Common myeloid progenitor, CD34-positive (primary cell): ENCODE measurements at places on chromosomes 1 and 21.
A peak's percentile ranks its signal among the peaks of the same experiment; 100 is the strongest.

- DNase-seq, result no peak
These were observed 60.7 kb downstream of the SH3GLB1 start for GRCh38 chr1:86765073-86765472.

DNA sequence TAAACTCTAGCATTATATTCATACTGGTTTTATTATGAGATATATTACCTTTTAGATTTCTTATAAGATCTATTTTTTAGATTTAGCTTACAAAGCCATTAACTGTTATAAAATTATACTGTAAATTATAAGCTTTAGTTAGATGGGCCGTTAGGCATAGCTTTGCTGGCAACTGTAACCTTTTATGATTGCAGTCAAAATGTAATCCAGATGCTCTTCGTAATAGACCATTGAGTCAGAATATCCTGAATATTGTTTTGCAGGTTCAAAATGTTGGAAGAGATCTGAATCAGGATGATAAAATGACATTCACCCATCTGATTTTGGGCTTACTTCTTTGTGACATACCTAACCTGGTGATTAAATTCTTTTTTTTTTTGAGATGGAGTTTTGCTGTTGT, 20.9 kb downstream of the ITSN1 start:
- no peak for DNase-seq

- no peak for DNase-seq
These were observed 12.0 kb downstream of the TSHB start for GRCh38 chr1:115041654-115042053.

DNA sequence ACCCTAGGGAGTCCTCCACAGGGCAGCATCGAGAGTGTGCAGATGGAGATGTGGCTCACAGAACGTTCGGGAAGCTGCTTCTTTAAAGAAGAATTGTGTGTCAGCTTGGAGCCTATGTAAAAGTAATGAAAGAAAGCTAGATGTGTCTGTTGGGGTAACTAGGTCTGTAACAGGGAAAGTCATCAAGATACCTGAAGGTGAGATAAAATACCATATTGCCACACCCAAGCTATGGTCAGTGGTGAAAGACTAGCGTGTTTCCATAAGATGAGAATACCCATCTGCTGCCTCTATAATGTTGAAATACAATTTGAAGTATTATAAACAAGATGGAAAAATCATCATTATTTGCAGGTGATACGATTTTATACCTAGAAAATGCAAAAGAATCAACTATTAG, 17.5 kb downstream of the RCAN1 start:
- no peak for DNase-seq

DNA sequence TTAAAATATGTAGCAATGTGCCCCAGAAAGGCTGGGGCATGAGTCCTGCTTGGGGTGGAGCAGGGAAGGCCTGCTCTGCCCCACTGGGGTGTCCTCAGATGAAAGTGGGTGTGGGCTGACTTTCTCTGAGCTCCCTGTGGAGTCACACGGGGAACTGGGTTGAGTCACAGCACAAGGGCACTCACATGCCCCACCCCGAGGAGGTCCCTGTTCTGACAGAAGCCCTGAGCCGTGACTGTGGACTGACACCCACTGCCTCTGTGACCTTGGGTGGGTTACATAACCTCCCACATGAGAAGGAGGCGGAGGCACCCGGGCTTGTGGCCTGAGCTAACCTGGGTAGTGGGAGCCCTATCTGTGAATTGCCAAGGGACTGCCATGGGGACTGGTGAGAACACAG, 52.5 kb upstream of the TINAGL1 start:
- no peak for DNase-seq

DNA sequence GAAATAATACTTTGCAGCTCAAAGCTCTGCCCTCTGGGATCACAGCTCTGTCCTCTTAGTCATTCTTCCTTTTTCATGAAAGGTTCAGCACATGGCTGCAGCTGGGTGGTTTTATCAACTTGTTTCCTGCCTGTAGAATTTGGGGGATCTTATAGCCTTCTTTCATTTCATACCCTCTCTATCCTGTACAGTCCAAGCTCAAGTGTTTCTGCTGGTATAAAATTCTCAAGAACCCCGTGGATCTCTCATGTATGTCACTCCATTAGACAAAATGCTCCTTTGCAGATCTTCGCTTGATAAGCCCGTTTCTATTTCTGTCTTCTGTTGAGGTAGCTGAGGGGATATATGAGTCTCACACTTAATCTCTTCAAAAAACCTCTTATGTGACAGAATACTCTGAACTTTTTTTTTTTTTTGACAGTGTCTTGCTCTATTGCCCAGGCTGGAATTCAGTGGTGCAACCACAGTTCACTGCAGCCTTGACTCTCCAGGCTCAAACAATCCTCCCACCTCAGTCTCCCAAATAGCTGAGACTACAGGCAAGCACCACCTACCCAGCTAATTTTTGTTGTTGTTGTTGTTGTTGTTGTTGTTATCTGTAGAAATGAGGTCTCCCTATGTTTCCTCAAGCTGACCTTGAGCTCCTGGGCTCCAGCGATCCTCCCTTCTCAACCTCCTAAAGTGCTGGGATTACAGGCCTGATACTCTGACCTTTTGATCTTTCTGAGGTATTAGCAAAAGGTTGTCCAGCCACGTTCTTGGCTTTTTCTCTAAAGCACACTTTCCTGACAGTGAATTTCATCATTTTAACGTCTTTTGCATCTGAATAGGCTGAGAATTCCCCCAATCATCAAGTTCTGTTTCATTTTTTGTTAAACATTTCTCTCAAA, 24.6 kb upstream of the COL9A2 start:
- peak; percentile 30 for DNase-seq

GRCh38 chr1:234040446-234041317, 136.2 kb downstream of the SLC35F3 start:
- DNase-seq, result no peak

- no peak for DNase-seq
These were observed 2.8 kb downstream of the UBE2J2 start for GRCh38 chr1:1270813-1271212.

DNA sequence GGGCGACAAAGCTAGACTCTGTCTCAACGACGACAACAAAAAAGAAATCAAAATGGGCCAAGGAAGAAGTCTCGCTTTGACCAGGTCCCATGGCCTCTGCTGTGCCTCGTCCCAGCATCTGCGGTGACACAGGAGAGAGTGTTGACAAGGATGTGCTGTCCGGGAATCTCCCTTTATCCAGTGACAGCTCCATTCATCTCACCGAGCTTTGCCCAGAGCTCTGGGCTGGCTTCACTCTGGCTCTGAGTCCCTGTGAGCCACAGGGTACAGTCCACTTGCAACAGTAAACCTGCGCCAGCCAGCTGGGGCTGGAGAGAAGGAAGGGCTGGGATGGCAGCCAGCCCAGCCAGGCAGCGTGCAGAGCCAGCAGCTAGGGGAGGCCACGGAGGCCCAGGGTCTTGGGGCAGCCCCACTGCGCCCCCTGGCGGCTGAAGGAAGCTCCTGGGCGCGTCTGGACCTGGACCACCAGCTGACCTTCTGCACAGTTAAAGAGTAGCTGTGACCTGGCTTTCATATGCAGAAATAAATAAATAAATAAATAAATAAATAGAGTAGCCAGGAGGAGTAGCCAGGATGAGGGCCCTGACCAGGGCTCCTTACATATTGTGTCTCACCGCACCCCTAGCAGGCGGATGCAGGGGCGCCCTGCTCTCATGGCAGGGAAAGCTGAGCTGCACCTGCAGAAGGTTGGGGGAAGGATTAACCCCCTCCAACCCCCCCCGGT, 29.7 kb downstream of the ENO1 start:
- DNase-seq, result peak; percentile 80

- DNase-seq, result no peak
These were observed 1.6 kb upstream of the CDC14A start for GRCh38 chr1:100350787-100351094.

- no peak for DNase-seq
These were observed 38.1 kb downstream of the HHAT start for GRCh38 chr1:210366767-210367166.

DNA sequence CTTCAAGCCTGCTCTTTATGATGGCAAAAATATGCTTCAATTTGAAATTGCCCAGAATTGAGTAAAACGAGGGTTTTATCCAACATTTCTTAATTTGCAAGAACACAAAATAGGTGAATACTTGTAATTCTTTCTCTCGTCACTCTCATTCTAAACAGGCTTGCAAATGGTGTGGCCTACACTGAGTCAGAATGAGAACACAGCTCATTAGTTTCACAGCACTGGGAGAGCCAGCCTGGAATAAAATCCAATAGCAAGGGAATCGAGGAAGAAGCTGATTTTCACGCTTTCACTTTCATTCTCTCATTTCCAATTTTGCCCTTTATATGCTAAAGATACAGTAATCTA, 537.5 kb downstream of the LTN1 start:
- no peak for DNase-seq

GRCh38 chr1:77986810-77987209, 7.9 kb upstream of the FUBP1 start:
- DNase-seq, result no peak

- DNase-seq, result peak; percentile 78
These were observed 67.8 kb downstream of the OBSCN start for GRCh38 chr1:228275430-228276173.

DNA sequence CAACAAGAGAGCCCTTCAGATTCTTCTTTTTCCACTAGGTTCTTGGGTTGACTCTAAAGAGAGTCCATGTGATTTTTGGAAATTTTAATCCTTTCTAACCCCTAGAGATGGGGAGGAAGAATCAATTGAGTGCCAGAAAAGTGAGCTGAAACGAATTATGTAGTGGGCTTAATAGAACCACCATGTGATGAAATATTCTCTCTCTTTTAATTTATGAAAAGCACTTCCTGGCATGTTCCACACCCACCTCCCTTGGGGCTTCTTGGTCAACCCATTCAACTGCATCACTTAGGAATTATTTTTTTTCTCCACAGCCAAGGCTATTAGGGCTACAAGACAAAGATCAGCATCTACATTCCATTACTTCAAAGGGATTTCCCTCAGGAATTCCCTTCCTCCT, 79.6 kb downstream of the ZC3H11B start:
- no peak for DNase-seq

DNA sequence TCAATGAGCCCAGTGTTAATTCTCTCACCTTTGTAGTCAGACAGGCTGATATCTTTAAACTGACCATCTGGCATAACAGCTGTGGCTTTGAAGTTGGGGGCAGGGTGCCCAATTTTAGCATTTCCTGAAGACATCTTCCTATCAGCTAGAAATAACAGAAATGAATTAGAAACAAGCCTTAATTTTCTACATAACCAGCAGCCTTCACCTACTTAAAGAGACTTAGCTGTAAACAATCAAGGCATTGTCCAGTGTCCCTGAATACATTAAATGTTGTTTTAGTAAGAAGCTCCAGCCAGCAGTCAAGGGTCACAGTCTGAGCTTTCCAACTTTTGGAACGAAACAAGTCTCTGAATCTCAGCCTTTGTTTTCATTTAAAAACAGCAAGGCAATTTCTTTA, 2.8 kb downstream of the PRDX1 start:
- DNase-seq, result no peak

DNA sequence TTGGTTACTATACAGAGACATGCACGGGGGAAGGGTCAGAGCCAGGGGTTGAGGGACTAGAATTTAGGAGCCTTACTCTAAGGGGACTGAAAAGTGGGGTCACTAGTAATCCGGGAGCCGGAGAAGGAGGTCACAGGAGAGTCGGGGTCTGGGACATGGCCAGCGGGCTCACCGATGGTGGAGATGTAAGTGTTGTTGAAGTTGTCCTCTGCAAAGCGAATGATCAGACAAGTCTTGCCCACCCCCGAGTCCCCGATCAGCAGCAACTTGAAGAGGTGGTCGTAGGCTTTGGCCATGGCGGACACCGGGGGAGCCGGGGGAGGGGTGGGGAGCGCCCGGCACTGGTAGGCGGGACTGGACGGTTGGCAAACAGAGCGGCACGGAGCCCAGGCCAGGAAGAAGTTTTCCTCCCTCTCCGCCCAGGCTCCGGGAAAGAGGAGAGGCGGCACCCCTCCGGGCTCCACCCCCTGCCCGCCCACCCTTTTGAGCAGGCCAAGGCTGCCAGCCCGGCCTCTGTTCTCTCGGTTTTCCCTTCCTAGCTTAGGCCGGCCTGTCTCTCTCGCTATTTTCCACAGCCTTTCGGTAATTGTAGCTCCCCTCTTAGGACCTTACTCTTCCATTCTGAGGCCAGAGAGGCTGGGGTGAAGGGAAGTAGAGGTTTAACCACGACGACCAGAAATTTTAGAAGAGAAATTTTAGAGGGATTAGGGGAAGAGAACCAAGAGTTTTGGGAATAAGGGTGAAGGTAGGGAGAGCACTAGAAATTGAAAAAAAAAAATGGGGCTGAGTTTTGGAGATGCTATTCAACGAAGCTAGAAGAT, at the start of gene RAB13:
Gene RAB13 (minus strand): TSS at position 399 of the 821 bp plus-strand sequence. CDS start 103 bp downstream, at position 296.
- peak; percentile 53 for DNase-seq

DNA sequence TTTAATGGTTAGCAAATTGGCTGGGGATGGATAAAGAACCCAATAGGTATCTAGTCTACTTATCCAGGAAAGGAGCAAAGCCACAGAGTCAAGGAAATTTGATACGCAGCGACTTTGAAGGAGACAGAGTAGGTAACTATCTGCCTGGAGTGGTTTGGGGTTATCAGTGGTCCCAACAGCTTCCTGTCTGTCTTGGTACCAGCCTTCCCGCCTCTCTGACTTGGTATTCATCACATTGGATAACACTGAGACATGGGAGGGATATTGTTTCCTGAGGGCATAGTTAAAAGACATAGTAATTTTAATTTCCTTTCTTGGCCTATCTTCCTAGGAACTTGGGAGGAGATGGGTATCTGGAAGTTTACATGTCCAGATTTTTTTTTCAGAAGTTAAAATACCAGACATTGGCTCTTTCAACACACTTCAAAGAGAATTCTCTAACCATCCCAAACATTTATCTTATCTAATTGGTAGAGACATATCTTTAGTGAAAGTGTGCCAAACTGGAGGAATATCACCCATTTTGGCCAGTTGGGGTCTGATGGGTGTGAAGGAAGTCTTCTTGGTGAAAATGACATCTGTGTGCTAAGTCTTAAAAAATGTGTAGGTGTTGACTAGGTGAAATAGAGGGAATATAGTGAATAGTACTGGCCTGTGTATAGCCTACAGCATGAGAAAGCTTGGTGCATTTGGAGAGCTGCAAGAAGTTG, 65.0 kb downstream of the RGS5 start:
- no peak for DNase-seq

DNA sequence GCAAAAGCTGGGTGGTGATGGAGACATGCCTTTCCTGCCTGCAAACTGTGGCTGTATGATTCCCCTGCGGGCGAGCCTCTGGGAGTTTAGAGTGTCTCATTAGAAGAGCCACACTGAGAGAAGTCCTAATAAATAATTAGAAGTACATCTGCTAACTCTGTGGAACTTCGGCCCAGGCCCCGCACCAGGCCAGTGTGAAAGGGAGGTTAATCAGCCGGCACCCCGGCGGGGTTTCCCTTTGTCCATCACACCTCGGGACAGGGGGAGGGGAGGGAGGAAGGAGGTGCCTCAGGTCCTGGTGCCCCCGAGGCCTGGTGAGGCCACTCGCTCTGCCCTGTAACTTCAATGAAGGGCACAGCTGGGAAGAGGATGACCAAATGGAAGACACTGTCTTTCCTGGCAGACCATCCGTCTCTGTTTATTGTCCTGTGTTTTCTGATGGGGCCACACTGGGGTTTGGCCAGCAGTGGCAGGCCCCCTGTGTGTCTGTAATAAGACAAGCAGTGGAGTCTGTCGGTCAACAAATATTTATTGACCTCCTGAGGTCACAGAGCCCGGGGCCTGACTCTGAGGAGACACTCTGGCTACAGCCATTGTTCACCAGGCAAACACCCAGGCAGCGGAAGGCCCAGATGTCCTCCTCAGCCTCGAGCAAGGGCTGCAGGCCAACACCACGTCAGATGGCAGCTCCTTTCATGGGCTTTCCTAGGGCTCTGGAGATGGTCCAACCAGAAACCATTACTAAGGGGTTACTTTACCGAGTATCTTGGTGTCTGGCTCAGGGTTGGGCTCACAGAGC, 267.5 kb upstream of the RAB4A start:
- DNase-seq, result no peak

- DNase-seq, result no peak
These were observed 2.4 kb upstream of the KISS1 start for GRCh38 chr1:204198348-204199340.
